Skin of body (tissue), 3 donors: ENCODE measurements at places on chromosomes 3 and 15. TPM values are rescaled to one million over a fixed set of nuclear protein-coding genes. Genes with fewer than 3 reads are reported as not detected.

GRCh38 chr3:133479401-133479800 is 79.5 kb downstream of the BFSP2 start:
- DNase-seq, result no peak

DNA sequence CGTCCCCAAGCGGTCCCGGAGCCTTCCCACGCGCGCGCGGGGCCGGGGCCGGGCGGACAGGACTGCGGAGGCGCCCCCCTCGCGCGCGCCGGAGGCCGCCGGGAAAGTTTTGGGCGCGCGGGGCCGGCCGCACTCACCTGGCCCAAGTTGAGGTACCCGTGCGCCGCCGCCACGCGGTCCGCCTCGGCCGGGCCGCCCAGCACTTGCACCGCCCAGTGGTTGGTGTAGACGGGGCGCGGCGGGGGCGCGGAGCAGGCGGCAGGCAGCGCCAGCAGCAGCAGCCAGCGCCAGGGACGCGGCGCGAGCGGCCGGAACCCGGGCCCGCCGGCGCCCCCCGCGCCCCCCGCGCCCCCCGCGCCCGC is 289 bp downstream of the PCSK6 start:
- DNase-seq, result no peak

The ZNF80 gene
- not detected for total RNA-seq

- no peak for DNase-seq
These were observed 229.8 kb upstream of the PLSCR5 start for GRCh38 chr3:146834917-146835316.

DNA sequence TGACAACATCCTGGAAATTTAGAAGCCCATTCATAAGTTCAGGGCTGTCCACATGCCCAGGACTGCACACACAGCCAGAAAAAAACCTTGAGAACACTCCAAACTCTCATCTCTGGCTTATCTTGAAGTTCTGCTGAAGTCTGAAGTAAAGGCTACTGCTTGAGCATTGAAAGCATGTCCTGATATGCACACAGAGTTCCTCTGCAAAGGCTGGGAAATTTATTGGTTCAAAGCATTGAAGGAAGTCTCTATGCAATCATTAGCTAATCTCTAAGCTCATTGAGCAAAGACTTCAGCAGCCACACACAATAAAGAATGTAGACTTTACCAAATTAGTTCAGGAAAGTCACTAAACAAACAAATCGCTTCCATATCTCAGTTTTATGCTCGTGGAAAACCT is 162.0 kb upstream of the STT3B start:
- DNase-seq, result no peak

DNA sequence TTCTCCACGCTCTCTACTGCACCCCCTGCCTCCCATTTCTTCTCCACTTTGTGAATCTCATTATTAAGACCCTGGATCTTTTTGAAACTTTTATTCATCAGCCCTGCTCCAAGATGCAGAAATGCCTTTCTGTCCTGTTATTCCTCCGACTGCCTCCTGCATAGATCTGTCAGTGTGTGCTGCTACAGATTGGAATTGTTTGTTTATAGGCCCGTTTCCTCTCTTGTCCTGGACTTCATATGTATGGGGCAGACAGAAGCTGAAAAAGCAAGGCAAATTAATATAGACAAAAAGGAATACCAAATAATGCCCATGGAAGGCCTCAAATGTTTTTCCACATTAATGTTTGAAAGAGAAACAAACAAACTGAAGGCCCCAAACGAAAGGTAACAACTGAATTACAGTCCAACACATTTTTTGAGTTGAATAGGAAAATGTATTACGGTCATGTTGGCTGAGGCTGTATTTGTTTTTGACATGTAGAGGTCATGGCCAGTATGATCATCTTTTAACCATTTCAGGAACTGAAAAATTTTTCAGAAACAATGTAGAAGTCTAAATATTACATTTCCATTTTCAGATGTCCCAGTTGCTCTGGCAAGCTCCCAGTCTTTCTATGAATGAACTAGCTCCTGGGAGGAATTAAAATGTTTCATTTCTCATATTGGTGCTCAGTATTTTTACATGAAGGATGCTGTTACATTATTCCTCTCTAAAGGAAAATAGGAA is 8.8 kb downstream of the CHST2 start:
- no peak for DNase-seq

GRCh38 chr3:63961891-63962290 is 49.7 kb upstream of the SCAANT1 start:
- no peak for DNase-seq

DNA sequence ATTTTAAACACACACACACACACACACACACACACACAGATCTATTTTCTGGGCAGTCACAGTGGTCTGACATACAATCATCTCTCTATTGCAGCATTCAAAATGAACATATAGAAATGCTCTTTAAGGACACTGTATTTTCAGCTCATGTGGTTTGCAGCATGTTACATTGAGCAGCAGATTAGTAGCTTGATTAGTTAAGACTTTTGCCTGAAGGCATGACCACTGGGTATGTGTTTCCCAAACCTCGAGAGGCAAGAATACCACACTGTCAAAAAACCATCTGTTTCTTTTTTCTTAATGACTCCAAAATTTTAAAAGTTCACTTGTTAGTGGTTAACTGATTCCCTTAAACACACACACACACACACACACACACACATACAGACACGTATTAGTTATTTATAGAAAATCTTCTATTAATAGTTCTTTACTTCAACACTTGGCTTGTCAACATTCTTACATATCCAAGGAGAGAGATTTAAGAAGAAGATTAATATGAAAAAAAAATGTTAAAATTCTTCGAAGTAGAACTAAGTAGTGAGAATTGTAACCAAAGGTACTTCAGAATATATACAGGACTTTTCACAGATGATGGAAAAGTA is 518.2 kb downstream of the CADM2 start:
- DNase-seq, result no peak

The P3H2 gene
- 37.7 TPM for total RNA-seq

DNA sequence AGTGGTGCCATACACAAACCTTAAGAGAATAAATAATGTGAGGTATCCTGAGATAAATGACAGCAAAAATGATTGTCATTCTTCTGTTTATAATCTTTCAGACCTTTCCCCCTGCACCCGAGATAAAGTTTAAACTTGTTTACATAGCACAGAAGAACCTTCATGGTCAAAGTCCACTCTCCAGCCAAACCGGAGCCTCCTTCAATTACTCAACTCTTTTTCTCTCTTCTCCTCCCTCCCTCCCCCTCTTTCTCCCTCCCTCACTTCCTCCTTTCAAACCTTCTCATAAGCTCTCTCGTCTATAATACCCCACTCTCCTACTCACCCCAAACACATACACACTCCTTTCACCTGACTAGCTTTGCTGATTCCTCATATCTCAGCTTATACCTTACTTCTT is 198.9 kb downstream of the EFHB start:
- DNase-seq, result no peak

GRCh38 chr3:72892081-72892775 is 4.4 kb downstream of the GXYLT2 start:
- DNase-seq, result peak; percentile 92

The NEK10 gene
- 5.0 TPM for total RNA-seq

- peak; percentile 49 for DNase-seq
These were observed 21.0 kb downstream of the RARB start for GRCh38 chr3:25448750-25449692.

DNA sequence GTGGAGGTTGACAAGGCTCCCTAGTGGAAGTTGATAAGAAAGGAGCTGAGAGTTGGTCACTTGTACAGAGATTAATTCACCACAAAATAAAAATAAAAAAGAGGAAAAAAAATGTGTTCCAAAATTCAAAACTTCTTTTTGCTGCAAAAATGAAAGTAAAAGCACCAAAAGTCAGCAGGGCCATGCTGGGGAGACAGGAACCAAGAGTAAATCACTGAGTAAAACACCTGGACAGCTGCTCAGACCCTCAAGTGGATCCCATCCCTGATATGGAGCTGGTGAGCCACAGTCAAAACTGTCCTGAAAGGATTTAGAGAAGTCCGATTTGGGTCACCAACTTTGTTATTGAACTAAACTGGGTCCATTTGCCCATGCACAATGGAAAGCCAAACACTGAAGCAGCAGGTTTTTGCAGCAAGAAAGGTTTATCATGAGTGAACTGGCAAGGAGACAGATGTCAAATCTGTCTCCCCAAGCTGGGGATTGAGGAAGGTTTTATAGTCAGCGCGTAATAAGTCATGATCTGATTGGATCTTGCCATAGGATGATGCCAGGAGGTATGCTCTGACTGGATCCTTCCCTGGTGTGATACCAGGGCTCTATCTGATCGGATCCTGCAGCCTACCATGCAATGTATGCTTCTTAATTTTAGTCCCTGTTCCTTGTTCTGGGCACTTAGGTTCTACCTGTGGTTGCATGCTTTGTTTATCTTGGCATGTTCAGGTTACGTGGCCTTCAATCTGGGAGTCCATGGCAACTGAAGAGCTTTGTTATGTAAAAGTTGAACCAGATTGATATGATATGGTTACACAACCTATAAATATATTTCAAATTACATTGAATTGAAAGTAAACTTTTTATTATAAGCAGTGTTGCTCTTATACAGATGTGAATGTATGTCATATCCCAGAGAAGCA is 313.2 kb downstream of the POLQ start:
- DNase-seq, result peak; percentile 3

GRCh38 chr3:143011705-143012104 is 10.3 kb downstream of the U2SURP start:
- no peak for DNase-seq

- DNase-seq, result no peak
These were observed 574.0 kb downstream of the NAALADL2 start for GRCh38 chr3:175433026-175433674.

DNA sequence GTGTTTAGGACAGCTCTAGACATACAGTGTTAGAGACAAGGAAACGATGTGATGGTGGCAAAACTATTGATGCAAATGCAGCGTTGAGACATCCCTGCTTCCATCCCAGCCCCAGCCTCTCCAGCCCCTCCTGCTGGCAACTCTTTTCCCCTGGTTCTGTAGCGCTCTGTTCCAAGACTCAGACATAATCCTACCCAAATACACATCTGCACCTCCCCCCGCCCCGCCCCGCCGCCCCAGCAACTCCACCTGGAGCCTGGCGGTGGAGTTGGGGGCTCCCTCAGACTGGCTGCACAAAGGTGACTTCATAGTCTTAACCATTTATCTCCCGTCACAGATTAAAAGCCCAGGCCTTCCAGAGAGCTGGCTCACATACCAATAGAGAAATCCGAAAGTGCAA is 7.2 kb upstream of the SEC22A start:
- no peak for DNase-seq

GRCh38 chr3:46242120-46242519 is at the start of gene CCR3:
TSS of gene CCR3 (plus strand) at chr3:46242460. CDS start at chr3:46265159, 22,699 bp downstream.
- no peak for DNase-seq

The NR1I2 gene
- 0.10 TPM for total RNA-seq

- no peak for DNase-seq
These were observed 78.8 kb downstream of the EOMES start for GRCh38 chr3:27643355-27643754.
